Kidney (tissue), 22 donors: ENCODE measurements at places on chromosomes 7 and 10. TPM values are rescaled to one million over a fixed set of nuclear protein-coding genes. Genes with fewer than 3 reads are reported as not detected.

GRCh38 chr7:105849122-105849855 lies 27.1 kb downstream of the ATXN7L1 start:
- no peak for DNase-seq
- no peaks in the 10 kb centered on the region for H3K27me3 ChIP-seq
- no peak overlapping the region for H3K4me3 ChIP-seq
- no peaks in the 10 kb centered on the region for H3K4me1 ChIP-seq
- no peak overlapping the region for H3K27ac ChIP-seq
- no peaks in the 10 kb centered on the region for H3K36me3 ChIP-seq

DNA sequence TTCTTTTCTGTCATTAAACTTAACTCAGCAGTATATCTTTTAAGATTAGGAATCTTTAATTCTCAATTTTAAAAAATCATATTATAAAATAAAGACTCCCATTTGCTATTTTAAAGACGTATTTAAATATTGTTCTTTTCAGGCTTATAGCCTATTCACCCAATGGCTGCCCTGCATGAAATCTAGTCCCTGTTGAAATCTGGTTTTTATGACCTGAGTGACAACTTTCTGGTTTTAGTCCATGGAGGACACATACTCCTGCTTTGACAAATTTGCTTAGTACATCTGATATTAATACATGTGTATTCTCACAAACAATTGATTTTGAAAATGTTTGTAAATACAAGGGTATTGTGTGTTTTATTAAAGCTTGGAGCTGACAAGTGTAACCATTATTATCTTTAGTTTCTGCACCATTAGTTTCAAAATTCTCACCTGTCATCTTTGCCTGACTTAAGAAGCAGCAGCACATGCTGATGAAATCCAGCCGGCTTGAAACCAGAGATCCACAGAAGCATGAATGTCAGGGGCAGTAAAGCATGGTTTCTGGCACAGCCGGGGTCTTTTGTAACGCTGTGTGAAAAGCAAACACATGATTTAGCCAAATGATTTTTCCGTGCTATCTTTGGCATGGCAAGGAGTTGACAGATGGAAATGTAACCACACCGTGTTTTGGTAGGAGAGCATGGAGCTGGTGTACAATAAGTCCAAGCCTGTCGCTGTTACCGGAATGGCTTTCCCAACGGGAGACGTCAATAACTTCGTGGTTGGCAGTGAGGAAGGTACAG lies 262.8 kb downstream of the DYNC1I1 start:
- no peak overlapping the region for H3K4me3 ChIP-seq
- no peaks in the 10 kb centered on the region for H3K27me3 ChIP-seq
- no peak overlapping the region for H3K27ac ChIP-seq
- peak; percentile 25 for DNase-seq
- H3K4me1 ChIP-seq: no peaks in the 10 kb centered on the region

DNA sequence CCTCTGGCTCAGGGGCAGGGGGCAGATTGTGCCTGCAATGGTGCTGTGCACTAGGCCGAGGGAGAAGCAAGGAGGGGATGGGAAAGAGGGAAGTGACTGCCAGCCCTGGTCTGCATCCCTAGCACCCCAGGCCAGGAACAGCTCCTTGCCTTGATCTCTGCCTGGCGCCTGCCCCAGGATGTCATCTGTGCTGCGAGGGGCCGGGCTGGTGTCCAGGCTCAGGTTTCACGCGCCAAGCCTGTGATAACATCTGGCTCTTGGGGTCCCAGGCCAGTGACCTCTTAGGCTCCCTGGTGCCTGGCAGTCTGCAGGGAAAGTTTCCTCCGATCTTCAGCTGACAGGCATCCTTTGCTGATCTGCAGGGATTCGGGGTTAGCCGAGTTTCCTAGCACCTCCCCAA lies 193.5 kb upstream of the GPR26 start:
- H3K36me3 ChIP-seq: no peaks in the 10 kb centered on the region
- H3K4me3 ChIP-seq: no peak overlapping the region
- peak; percentile 58 for DNase-seq
- H3K27ac ChIP-seq: no peak overlapping the region

LRRC18 gene
- not detected for total RNA-seq

DNA sequence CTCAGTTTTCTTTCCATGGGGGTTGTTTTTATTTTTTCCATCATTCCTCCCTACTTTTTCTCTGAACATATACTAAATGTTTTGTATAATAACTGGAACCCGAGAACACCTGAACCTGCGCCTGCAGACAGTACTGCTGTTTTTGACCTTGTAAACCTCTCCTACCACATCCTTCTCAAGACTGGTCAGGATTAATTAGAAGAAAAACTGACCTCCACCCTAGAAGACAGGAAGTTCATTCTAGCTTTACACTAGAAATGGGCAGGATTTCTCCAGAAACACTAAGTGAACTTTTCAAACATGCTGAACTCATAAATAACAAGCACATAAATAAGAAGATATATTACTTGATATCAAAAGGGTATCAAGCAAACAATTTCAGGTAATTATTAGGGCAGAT lies 751 bp upstream of the HYCC1 start:
- H3K27me3 ChIP-seq: no peaks in the 10 kb centered on the region
- no peak overlapping the region for H3K27ac ChIP-seq
- no peak for DNase-seq
- H3K4me3 ChIP-seq: no peak overlapping the region
- H3K4me1 ChIP-seq: no peaks in the 10 kb centered on the region
- no peaks in the 10 kb centered on the region for H3K36me3 ChIP-seq

- H3K4me1 ChIP-seq: peaks cover 3% of the 10 kb centered on the region
- no peak for DNase-seq
- no peaks in the 10 kb centered on the region for H3K36me3 ChIP-seq
- no peak overlapping the region for H3K4me3 ChIP-seq
- H3K27me3 ChIP-seq: no peaks in the 10 kb centered on the region
These were observed 172.1 kb downstream of the SLC16A9 start for GRCh38 chr10:59537501-59537900.

DNA sequence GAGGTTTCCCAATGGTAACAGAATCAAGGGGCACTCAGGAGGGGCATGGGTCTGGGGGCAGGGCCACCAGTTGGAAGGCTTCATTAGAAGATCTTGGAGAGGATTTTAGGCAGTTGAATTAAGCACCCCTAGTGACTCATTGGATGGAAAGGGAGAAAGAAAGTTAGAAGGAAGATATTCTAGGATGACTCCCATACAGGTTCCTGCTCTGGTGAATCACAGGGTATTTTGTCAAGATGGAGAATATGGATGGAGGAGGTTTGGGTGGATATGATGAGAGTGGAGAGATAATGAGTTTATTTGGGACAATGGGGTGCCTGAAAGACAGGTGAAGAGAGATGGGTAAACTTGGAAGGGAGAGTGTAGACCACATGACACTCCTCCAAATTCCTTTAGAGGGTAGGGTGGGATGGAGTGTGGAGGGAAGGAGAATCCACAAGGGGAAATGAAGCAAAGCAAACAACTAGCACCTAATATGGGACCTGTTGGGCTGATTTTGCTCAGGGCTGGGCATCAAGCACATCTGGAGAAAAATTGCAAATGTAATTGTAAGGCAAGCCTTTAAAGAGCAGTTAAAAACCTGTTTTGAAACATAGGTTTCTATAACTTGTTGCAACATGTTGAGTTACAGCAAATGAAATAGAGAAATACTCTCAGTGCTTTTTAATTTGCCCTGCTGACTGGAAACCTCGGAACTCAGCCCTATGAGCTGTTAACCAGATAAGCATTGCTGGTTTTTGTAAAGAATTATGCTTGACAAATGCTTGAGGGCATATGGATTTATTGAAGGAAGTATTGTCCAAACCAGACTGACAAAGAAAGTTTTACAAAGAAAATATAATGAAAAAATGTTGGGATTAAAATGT lies 2.9 kb upstream of the ENTPD7 start:
- no peak overlapping the region for H3K4me3 ChIP-seq
- DNase-seq: no peak
- H3K27me3 ChIP-seq: no peaks in the 10 kb centered on the region
- H3K27ac ChIP-seq: no peak overlapping the region
- no peaks in the 10 kb centered on the region for H3K4me1 ChIP-seq
- no peaks in the 10 kb centered on the region for H3K36me3 ChIP-seq

TSPAN13 gene
- 23.8 TPM for total RNA-seq

- H3K4me1 ChIP-seq: peaks cover 13% of the 10 kb centered on the region
- H3K4me3 ChIP-seq: peak within 1 kb of the TSS; percentile 68
- peak within 1 kb of the TSS; percentile 89 for H3K27ac ChIP-seq
- DNase-seq: peak; percentile 92
- H3K27me3 ChIP-seq: peaks cover 31% of the 10 kb centered on the region
- no peaks in the 10 kb centered on the region for H3K36me3 ChIP-seq
These were observed at the start of gene GATA3 for GRCh38 chr10:8054494-8055407. GATA3 (plus strand) TSS chr10:8054688; CDS start chr10:8055656, 968 bp downstream.

DNA sequence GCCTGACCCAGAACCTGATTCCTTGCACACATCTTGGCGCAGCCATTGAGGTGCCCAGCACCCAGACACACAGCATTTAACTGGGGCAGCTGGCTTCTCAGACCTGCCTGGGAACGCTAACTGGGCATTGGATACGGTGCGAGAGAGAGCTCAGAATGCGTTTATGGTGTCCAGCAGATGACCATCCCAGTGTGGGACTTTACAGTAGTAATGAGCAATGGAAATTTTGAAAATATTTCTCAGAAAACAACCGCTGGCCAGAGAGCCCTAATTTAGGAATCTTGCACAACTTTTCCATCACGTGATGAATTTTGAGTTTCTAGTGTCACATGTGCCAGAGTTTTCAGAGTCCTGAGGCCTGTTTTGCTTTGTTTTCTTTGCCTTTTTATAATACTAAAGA lies 78.2 kb upstream of the SEC61G start:
- no peaks in the 10 kb centered on the region for H3K36me3 ChIP-seq
- H3K27ac ChIP-seq: no peak overlapping the region
- H3K4me3 ChIP-seq: no peak overlapping the region
- H3K4me1 ChIP-seq: no peaks in the 10 kb centered on the region
- H3K27me3 ChIP-seq: no peaks in the 10 kb centered on the region

FAM20C gene
- total RNA-seq: 84.9 TPM

- H3K4me1 ChIP-seq: no peaks in the 10 kb centered on the region
- H3K27ac ChIP-seq: no peak overlapping the region
- peaks cover 84% of the 10 kb centered on the region for H3K27me3 ChIP-seq
- H3K36me3 ChIP-seq: no peaks in the 10 kb centered on the region
These were observed 12.3 kb upstream of the GATA3 start for GRCh38 chr10:8041992-8042720.

FIS1 gene
- total RNA-seq: 180 TPM

SPOCK2 gene
- total RNA-seq: 19.7 TPM

SUN3 gene
- total RNA-seq: 0.54 TPM

DNA sequence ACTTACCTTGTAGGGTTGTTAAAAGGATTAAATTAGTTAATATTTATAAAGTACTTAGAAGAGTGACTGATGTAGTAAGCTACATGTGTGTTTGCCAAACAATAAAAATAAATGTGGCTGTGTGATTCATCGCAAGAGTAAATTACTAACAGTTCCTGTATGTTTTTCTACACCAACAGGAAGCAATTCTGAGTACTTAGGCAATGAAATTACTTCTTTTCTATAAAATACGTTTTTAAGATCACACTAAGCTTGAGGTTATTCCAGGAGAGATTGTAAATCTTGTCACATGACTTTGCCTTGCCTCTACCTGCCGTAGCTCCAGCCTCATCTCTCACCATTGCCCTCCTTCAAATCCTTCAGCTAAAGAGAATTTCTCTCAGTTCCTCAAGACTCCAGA lies 18.1 kb upstream of the GSTK1 start:
- H3K36me3 ChIP-seq: no peaks in the 10 kb centered on the region
- H3K27me3 ChIP-seq: no peaks in the 10 kb centered on the region
- no peaks in the 10 kb centered on the region for H3K4me1 ChIP-seq
- no peak for DNase-seq
- H3K27ac ChIP-seq: no peak overlapping the region

ANKRD1 gene
- not detected for total RNA-seq

GDF10 gene
- total RNA-seq: 1.1 TPM

DNA sequence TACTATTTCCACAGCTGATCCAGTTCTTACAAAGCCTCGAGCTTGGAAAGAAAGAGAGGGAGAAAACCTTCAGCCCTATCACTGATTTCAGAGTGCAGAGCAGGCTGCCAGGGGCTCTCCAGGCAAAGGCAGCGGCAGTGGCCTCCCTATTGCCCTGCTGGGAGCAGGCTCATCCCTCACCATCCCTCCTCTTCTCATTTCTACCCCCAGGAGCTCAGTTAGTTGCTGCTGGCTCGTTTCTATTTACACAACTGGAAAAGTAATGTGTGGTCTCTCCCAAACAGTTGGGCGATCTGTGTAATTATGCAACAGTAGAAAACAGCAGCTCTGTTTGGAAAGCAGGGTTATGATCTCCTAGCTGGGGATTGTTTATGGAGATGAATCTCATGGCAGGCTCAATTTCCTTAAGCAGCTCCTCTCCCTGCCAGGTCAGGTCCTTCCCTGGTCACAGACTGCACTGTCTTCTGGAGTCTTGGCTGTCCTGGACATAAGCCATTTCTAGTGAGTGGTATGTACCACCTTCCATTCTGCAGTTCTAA lies 28.7 kb upstream of the TNS3 start:
- no peak overlapping the region for H3K4me3 ChIP-seq
- no peaks in the 10 kb centered on the region for H3K36me3 ChIP-seq
- H3K27ac ChIP-seq: peak overlapping the region; percentile 6
- peak; percentile 80 for DNase-seq
- H3K4me1 ChIP-seq: peaks cover 11% of the 10 kb centered on the region

GRCh38 chr7:1847260-1848001 lies 177.4 kb downstream of the ELFN1 start:
- no peaks in the 10 kb centered on the region for H3K4me1 ChIP-seq
- H3K36me3 ChIP-seq: no peaks in the 10 kb centered on the region
- H3K27me3 ChIP-seq: no peaks in the 10 kb centered on the region
- H3K4me3 ChIP-seq: no peak overlapping the region
- peak; percentile 42 for DNase-seq

- no peak overlapping the region for H3K4me3 ChIP-seq
- peaks cover 3% of the 10 kb centered on the region for H3K27me3 ChIP-seq
- no peak overlapping the region for H3K27ac ChIP-seq
- DNase-seq: no peak
- peaks cover 4% of the 10 kb centered on the region for H3K4me1 ChIP-seq
These were observed 1.1 kb upstream of the STK32C start for GRCh38 chr10:132308587-132309470.

ANXA11 gene
- total RNA-seq: 435 TPM

DNA sequence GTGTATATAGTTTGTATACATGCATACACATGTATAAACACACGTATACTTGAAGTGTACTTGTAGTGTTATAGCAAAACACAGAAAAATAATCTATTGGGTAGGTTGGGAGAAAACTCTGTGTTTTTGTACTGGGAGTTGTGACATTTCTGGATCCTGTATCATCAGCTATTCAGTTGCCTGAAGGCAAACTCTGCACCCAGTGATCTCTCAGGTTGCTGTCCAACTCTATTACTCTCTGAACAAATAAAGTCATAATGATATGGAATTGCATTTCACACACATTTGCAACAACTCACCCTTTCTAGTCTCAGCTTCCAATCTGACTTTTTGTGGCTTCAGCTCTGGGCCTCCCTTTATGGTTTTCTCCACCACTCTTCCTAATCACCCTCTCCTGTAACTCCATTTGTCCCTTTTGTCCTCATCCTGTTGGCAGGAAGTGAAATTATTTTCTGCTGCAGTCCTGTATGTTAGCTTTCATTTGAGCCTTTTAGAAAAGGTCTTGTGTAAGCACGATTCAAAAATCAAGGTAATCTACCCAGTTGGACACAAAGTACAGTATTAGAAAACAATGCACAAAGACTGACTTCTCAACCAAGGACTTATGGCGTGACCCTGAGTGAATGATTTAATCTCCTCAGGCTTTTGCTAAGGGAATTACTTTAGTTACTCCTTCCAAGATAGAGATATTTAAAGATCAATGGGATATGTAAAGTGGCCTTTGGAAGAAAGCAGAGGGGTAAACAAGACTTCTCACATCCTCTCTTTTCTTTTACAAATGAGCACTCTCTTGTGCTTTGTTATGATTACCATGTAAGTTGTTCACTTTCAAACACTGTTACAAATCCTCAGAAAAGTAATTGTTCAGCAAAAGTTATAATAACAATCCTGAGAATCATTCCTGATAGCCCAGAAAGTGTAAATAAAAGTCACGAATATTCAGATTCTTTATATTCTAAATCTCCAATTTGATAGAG lies 249.1 kb downstream of the KCND2 start:
- H3K27ac ChIP-seq: no peak overlapping the region
- H3K36me3 ChIP-seq: no peaks in the 10 kb centered on the region
